ENCODE measurements at places on chromosomes 7 and 10.

GRCh38 chr10:132389433-132390169 is 7.4 kb upstream of the PWWP2B start:
- no peak for DNase-seq

- DNase-seq, result no peak
Measured at GRCh38 chr10:88389456-88389855, 193.7 kb downstream of the RNLS start.

- no peak for DNase-seq
Measured at GRCh38 chr7:27203964-27204594, 4.2 kb upstream of the HOXA13 start.

DNA sequence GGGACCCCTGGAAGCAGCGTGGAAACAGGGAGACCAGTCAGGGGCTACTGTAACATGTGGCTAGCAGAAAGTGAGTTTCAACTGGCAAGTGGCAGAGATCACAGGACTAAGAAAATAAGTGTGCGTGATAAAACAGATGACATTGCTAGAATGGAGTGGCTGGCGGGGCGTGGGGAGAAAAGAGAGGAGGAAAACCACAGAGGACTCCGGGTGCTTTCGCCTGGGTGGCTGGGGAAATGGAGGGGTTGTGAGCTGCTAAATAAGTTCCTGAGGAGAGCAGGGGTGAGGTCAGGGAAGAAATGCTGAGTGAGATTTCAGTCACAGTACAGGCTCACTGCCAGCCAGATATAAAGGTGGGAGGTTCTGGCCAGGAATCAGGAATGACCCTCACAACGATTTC is 166.9 kb downstream of the MYOF start:
- DNase-seq, result no peak

GRCh38 chr7:45387837-45388236 is 186.3 kb upstream of the ADCY1 start:
- DNase-seq, result no peak

GRCh38 chr7:44473295-44473694 is 17.2 kb downstream of the NUDCD3 start:
- DNase-seq, result no peak

DNA sequence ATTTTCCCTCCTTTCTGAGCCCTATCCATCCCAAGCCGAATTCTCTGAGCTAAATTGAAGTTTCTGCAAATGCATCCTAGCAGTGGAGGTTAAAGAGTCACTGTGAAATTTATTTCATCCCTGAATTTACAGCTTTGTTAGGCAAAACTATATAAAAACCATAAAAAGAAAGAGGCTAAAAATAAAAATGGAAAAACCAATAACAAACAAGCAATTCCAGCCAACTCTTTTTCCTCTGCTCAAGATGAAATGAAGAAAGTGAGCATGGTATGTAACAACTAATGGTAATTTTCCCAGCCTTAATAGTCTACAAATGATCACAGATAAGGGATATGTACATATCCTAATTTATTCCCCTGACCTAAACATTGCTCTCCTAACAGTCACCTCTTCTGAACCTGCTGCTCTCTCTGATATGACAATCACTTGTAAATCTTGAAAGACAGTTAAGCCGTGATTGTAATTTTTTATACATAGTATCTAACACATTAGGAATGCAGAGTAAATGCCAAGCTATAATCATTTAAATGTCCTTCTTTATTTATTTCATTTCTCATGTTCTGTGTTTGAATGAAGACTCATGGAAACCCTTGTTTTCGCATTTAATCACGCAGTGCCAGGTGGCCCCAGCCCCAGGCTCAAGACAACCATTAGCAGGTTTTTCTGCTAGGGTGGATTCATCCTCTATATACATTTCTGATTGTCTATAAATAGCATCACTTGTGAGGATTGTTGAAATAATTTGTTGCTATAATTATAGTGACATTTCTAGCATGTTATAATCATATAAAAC is 48.6 kb upstream of the NRP1 start:
- no peak for DNase-seq

DNA sequence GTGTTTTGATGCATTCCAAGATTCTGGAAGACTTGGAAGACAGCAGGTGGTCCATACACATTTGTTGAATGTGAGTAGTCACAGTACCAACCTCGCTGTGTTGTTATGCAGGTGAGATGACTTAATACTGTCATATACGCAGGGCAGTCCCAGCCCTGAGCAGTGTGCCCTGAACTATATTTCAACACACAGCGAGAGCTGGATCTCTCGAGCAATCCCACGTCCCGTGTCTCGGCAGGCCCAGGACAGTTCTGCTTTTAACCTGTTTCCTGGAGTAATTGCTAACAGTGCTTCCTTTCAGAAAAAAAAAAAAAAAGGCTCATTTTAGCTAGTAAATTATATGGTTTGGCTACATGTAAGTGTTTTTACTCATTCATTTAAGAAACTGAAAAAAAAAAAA is 179.7 kb downstream of the PRKCQ start:
- DNase-seq, result no peak

DNA sequence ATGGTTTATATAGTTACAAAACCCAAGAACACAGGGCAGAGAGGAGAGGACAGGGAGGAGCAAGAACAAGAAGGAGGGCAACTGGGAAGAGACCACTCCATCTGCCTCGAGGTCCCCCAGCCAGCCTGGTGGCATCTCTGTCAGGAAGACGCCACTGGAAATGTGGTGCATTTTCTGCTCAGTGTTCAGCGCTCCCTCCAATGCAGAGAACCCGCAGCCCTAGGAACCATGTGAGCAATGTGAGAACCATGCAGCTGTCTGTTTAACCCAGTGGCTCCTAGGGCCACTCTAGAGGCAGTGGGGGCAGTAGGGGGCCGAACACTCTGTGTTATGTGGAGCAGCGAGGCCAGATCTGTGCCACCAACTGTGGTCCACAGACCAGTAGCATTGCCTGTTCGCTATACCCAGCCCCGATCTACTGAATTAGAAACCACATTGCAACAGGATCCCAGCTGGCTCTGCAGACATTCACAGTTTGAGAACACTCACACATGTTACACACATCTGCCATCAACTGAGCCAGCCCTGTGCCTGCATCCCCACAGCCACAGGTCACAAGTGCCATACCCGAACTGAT is 110.2 kb downstream of the CPXM2 start:
- DNase-seq, result no peak

DNA sequence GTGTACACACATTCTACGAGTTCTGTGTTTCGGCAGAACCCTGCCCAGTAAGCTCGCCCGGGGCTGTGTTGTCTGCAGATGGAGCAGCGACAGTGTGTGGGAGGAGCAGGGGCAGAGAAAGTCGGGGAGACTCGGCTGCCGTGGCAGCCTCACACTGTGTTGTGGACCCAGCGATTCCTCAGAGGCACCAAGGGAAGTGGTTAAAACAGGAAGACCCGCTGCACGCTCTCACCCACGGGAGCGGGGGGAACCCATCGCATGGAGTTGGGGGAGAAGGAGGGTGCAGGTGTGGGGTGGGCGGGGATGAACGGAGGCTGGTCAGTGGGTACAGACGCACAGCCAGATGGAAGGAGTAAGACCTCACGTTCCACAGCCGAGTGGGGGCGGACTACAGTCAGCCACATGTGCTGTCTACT is 250.2 kb downstream of the ELFN1 start:
- no peak for DNase-seq

DNA sequence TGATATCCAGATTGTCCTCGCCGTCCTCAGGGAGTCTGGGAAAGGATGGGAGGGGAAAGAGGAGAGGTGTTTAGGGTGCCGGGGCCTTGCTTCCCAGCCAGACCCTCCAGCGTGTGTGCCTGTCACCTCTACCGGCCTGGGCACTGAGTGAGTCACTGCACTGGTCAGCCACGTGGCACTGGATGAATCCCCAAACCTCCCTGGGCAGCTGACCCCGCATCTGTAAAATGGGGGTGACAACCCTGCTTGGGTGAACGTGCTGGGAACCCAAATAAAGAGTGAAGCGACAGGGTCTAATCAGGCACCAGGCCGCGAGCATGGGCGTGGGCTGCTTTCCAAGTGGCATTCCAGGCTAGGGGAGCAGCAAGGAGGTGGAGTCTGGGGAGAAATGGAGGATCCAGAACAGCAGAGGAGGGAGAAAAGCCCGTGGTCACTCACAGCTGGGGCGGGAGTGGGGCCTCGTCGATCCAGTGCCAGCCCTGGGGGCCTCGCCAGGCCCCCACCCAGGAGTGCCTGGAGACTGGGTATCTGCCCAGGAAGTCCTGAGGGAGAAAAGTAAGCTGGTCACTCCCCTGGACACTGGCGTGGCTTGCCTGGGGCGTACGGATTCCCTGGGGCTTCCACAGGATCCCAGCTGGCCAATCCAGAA is 29.7 kb downstream of the KLRG2 start:
- DNase-seq, result no peak

GRCh38 chr10:76885816-76886215 is 751.8 kb downstream of the KCNMA1 start:
- no peak for DNase-seq

DNA sequence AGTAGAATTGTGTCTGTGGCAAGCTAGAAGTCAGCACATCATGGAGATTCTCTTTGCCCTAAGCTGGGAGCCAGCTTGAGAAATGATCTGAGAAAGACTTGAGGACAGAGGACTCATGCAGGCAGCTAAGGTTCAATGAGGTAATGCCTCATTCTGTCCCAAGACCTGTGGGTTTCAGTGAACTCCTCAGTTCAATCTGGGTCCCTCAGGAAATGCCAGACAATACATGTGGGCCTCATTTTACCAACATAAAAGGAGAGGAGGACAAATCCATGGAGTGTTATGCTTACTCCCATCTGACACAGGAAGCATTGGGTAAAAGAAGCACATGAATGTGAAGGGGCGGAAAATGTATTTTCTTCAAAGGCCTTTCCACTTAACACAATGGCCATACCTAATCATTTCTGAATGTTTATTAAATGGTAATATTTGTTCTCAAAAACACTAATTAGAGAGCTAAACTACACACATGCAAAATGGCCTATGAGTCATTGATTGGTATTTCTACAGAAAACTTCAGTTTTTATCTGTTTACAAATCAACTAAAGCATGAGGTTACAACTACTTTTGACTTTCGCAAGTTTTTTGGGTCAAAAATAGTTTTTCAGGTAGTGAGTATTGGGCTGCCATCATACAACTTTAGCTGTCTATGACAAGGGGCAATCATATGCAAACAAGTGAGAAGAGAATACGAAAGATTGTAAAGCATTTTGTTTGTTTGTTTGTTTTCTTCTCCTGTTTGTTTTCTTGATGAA is 205.3 kb downstream of the CHRM2 start:
- DNase-seq, result no peak

DNA sequence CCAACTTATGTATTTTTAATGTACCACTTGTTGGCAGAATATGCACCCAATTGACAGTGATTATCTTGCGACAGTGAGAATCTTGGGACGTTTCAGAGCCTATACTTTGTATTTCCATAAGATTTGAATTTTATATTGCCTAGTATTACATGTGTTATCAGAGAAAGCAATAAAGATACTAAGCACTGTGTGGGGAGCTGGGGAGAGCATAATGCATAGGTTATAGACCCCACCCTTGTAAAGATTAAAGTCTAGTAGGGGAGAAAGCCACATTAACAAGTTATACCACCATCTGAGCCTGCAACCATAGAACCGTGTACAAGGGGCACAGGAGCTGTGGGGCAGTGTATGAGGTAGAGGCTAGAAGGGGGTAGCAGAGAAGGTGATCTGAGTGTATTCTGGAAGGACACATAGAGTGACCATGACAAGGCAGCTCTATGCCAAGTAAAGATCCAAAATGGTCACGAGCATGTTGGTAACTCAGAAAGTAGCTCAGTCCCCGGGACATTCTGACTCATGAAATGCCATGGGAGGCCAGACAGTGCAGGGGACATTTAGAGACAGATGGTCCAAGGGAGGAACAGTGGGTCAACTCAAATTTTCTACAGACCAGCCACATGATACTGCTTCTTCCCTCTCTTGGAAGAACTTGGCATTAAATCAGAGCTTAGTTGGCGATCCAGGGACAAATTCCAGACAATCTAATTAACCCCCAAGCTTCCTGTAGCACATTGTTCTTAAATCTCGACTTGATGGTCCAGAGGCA is 84.5 kb downstream of the ADRA2A start:
- DNase-seq, result no peak

DNA sequence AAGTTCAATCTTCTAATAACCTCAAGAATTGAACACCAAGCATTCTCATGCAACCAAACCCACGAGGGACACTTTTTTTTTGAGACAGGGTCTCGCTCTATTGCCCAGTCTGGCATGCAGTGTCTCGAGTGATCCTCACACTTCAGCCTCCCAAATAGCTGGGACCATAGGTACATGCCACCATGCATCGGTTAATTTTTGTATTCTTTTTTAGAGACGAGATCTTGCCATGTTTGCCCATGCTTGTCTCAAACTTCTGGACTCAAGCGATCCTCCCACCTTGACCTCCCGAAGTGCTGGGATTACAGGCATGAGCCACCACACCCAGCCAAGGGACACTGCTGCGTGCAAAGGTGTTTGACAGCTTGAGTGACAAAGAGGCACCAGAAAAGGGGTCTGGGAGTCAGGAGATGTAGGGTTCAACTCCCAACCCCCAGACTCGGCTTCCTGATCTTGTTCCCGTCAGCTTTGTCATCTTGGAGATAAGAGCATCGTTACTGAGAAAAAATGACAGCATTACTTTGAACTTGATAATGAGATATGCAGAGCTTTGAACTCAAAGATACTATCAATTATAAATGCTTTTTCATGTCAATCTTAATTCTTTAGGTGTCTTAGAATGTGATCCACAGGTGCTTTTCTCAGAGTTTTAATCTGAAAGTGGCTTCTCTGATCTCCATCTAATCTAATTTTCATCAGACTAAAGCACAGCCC is 1.6 kb upstream of the CYTH3 start:
- DNase-seq, result no peak

DNA sequence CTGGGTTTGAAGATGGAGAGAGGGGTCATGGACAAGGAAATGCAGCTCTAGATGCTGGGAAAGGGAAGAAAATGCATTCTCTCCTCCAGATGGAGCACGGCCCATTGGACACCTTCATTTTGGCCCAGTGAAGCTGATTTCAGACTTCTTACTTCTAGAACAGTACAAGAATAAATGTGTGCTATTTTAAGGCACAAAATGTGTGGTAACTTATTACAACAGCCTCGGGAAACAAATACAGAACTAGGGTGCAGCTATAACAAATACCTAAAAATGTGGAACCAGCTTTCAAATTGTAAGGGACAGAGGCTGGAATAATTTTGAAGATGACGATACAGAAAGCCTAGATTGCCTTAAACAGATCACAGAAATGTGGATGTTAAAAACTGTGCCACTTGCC is 54.1 kb downstream of the CYTH3 start:
- no peak for DNase-seq

All from WERI-Rb-1 (cell line).